NCI-H187 (cell line): ENCODE measurements at places on chromosomes 13 and 19.

DNA sequence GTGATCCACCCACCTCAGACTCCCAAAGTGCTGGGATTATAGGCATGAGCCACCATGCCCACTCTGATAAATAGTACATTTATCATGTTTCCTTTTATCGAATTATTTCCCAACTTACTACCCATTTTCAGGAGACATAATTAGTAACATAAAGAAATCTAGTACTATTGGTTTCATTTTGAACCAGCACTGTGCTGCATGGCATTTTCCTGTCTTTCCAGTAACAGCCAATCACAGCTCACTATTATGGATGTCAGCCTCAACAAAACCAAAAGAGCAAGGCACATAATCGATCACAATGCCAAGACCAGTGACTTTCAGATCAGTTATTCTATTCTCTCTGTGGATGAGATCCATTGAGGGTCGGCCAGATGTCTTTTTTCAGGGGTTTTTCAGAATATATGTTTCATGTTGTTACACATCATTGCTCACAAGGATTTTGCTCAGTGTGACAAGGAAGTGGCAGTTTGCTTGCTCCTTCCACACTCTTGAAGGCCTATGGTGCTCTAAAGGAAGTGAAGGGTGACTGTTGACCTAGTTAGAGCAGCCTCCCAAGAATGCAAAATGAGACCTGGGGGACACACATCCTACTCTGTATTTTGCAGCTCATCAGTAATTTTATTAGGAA is 233.4 kb downstream of the KCNRG start:
- no peak for DNase-seq

DNA sequence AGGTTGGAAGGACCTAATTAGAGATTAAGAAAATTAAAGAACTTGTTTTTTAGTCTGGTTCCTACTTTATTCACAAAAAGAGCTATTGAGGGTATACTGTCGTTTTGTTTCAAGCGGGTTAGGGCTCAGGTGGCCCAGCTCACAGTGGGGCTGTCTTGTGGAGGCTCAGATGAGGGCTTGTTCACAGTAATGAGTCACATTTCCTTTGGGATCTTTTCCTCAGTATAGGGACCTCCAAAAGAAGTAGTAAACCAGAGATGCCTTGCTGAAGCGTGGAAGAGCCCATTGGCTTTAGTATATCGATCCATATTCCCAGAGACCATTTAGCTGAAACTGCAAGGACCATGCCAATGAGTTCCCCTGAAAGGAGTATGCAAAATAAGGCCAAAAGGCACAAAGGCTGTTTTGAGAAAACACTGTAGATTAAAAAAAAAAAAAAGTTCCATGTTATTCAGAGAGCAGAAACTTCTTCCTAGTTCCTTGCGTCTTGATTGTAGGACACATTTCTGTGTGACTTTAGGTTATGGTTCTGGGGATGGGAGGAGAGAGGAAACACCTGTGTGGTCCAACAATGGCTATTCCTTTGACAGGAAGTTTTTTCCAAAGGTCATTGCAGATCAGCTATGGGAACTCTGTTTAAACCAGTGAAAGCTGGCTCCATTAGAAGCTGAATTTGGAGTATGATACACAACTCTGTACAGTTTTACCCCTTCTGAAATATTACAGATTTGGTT is 32.8 kb upstream of the GPI start:
- no peak for DNase-seq

- no peak for DNase-seq
These were observed 71.5 kb upstream of the GJB6 start for GRCh38 chr13:20303636-20304035.

DNA sequence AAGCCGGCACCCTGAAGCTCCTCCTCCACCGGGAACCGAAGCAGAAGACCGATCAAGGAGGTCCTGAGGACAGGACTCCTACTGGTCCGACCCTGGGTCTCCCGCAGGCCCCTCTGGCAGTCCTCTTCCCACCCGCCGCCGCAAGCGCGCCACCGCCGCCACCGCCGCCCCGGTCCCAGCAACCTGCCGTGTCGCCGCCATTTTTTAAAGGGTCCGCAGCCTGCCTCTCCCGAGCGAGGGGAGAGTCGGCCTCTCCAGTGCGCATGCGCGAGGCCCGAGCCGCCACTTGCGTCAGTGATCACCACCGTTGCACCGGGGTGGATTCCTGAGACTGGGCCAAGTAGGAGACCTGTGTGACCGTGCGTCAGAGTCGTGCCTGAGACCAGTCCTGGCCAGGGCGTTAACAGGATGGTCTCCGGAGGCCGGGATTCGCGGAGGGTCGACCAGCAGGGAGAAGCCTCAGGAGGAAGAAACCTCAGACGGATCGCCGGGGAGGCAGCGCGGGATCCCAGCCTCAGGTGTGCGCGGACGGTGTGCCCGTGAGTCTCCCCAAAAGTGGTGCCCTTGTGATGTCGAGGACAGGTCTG is 51.6 kb downstream of the ZNF146 start:
- peak; percentile 26 for DNase-seq

DNA sequence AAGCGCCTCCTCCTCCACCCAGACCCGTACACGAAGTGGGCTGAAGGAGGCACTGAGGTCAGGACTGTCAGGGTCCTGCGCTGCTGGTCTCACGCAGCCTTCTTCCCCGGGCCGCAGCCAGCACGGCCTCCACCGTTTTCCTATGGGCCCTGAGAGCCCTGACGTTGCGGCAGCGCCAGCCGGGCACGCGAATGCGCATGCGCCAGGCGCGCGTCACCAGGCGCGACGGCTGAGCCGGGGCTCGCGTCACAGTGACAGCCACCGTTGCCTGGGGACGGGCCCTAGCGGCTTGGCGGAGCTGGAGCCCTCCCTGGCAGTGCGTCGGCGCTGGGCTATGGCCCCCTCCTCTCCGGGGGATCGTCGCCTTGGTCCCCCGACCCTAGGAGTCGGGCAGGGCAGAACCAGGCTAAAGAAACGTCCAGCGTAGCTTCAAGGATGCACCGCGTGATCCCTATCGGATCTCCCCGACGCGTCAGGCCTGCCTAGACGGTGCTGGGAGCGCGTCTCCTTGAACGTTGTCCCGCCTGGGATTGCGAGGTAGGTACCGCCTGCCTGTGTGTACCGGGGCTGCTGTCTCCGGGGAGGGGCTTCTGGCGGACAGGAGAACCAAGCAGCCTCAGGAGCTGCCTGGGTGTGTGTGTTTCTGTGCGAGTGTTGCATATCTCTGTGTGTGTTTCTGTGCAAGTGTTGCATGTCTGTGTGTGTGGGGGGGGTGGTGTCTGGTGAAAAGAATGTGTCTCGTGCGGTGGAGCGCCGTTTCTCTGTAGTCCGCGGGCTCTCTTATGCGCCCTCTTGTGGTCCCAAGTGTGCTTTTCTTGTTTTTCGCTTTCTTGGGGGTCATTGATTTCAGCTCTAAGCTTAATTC is 43.2 kb downstream of the ZNF571 start:
- peak; percentile 17 for DNase-seq

GRCh38 chr13:64709079-64709478 is 2521.1 kb downstream of the PCDH9 start:
- no peak for DNase-seq

DNA sequence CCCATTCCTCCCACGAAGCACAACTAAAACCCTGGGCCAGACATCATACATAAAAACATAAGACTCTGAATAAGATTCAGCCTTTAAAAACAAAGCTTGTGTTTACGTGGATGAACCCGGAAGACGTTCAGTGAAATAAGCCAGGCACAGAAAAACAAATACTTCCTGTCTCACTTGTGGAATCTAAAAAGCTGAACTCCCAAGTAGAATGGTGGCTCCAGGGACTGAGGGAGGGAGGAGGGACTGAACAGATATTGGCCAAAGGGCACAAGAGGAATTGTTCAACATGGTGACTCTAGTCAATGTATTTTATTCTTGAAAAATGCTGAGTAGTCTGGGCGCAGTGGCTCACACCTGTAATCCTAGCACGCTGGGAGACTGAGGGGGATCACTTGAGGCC is 35.7 kb upstream of the TPM4 start:
- DNase-seq: no peak

- DNase-seq: no peak
These were observed 1.2 kb downstream of the INAFM1 start for GRCh38 chr19:47275791-47276461.

DNA sequence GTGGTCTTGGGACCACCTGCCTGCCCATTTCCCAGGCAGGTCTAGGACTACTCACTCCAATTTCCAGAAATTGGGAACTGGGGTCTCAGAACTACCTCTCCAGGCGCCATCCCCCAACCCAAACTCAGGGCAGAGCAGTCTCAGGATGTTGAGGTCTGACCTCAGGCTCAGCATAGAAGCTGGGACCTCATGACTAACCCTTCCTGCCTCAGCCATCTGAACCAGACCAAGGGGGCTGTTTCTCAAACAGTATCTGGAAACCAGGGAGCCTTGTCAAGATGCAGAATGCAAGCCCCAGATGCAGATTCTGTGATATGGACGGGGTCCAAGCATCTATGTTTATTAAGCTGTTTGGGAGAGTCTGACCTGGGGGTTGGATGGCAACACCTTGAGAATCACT is 1.3 kb downstream of the FBXW9 start:
- DNase-seq: no peak

- DNase-seq: no peak
These were observed 9.7 kb downstream of the BCKDHA start for GRCh38 chr19:41407271-41407670.

DNA sequence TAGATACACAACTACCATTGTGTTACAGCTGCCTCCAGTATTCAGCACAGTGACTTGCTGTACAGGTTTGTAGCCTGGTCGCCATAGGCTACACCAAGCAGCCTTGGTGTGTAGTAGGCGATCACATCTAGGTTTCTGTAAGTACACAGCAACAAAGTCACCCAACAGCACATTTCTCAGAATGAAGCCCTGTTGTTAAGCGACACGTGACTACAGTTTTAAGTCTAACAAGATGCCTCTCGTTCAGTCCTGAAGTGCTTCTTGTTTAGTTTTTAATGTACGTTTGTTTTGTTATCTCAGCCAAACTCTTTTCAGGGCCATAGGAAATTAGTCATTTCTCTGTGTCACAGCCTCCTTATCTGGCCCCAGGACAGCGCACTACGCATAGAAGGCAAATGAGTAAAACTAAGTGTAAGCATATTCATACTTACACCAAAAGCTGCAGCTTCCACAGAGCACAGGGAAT is 50.0 kb upstream of the GPR183 start:
- no peak for DNase-seq

DNA sequence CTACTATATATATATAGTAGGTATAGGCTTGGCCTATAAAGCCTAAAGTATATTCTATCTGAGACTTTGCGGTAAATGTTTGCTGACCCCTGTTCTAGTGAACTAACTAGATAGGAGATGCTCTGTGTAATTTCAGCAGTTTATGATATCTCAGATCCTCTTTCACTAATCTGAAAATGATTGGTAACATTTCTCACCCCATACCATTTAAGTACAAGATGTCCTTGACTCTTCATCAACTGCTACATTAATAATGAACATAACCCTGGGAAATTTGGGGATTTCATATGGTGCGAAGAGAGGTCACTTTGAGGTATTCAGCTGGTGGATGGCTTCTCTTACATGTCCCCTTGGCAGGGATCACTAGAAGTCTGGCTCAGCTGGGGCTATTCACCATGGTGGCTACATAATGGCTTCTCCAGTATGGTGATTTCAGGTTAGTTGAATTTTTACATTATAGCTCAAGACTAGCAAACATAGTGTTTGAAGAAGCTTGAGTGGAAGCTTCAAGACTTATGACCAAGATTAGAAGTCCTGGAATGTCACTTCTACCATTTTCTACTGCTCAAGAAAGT is 103.6 kb upstream of the MYCBP2 start:
- no peak for DNase-seq

DNA sequence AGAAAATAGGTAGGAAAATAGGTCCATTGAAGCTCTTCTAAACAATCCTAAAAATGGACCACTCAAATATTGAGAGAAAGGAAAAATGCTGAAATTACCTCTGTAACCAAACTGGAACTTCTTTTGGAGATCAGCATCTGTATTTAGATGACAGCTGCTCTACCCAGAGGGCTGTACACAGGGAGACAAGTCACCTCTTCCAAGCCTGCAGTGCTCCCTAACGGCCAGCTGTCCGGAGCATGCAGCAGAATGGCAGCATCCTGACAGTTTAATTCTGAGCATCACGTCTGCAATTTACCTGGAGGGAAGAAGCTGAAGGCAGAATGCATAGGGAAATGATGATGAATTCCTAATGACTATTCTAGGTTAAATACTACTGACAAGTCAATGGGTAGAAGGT is 62.8 kb upstream of the DIAPH3 start:
- DNase-seq: no peak

- DNase-seq: no peak
These were observed 309.3 kb upstream of the MAB21L1 start for GRCh38 chr13:35785576-35786303.

- no peak for DNase-seq
These were observed 41.7 kb downstream of the SIAH3 start for GRCh38 chr13:45809801-45810394.

GRCh38 chr13:89255844-89256406 is 1584.8 kb downstream of the SLITRK5 start:
- DNase-seq: no peak

DNA sequence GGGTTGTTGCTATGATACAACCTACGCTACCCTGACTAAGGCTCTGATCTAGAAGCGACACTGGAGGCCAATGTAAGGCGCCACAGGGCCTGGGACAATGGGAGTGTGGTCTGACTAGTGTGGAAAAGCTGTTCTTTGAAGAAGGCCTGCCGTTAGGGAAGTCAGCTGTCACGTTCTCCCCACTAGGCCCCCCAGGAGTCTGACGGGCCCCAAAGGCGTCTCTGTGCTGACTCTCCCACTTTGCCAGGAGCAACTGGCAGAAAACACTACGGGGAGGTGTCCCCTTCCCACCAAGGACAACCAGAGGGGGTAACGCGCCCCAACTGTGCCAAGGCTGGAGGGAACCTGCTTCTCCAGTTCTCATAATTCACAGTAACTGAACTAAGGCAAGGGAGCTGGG is 25.3 kb upstream of the EIF3G start:
- no peak for DNase-seq

DNA sequence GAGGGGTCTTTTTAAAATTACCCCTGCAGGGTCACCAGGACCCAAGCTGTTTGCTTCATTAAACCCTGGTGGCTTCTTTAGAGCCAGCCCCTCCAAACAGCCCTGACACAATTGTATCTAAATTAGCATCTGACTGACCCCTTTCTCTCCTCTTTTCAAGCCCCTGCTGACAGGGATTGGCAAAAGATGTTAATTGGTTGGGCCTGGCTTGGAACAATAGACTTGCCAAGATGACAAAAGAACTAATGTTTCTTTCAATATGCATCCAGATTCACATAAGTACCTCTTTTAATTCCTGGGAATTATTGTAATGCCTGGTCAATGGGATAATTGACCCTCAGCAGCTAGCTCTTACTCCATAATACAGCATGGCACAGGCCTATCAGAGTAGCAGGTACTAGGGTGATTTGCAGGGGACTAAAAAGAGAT is 140.8 kb downstream of the SHISA2 start:
- no peak for DNase-seq

DNA sequence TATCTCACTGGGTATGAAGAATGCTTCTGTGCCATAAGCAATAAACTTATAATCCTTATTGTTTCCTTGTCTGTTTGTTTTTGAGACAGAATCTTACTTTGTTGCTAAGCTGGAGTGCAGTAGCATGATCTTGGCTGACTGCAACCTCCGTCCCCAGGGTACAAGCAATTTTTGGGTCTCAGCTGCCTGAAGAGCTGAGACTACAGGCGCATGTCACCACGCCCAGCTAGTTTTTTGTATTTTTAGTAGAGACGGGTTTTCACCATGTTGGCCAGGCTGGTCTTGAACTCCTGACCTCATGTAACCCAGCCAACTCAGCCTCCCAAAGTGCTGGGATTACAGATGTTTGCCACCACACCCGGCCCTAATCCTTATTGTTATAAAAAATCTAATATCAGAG is 112.5 kb downstream of the MYO16 start:
- no peak for DNase-seq
